ENCODE measurements at places on chromosomes 7 and 10.

DNA sequence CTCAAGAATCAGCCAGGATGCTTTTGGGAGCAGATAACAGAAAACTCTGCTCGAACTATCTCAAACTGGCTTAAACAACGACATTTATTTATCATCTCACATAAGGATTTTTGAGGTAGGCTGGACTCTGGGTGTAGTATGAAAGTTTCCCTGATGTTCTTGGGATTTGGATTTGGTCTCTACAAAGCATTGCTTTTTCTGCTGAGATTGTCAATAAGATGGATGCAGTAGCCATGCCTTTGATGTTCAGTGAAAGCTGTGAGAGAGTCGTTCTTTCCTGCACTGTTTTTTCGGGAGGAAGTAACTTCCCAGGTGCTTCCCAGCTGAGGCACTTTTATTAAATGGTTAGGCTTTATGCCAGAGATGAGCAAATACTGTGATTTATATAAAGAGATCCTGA, 181.1 kb downstream of the PRKG1 start:
- DNase-seq = no peak

GRCh38 chr7:29469976-29470557, 93.6 kb upstream of the PRR15 start:
- DNase-seq = no peak

- DNase-seq = no peak
These were observed 67.0 kb downstream of the ATE1 start for GRCh38 chr10:121860810-121861209.

DNA sequence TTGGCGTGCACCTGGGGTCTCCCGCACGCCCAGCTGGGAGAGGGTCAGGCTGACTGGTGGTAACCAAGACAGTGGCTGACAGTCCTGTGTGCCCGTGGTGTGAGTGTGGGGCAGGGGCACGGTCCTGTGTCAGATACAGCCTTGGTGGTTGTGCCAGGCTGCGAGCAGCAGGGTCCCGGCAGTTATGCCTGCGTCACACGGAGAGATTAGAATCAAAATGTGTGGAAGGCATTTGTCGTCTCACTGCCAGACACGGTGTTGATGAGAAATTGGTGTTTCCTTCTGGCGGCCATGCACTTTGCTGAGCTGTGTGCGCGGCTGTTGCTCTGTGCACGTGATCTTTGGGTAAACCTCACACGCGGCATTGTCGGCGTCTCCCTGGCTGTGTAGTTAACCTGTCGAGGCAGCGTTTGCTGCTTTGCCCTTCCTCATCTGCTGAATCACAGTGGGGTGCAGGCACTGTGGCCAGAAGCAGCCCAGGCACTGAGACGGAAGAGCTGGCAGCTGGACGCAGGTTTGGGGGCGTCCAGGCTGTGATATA, 87.7 kb downstream of the NKX6-2 start:
- no peak for DNase-seq

GRCh38 chr10:124563320-124564040, 101.9 kb downstream of the LHPP start:
- no peak for DNase-seq

- no peak for DNase-seq
These were observed 4.8 kb downstream of the FEZF1 start for GRCh38 chr7:122299624-122300210.

DNA sequence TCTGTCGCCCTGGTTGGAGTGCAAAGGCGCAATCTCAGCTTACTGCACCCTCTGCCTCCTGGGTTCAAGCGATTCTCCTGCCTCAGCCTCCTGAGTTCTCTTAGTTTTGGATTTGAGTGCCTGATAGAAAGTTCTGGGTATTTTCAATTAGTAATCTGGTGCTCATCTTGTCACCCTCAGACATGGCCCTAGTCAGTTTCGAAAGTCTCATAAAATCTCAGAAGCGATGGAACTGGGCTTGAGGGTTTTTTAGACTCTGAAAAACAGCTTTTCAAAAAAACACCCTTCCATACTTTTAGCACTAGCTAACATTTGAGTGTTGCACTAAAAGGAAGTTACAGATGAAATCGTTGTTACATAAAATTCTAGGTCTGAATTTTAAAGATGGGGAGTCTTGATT, 9.4 kb upstream of the PIP4K2A start:
- no peak for DNase-seq
